ENCODE measurements at places on chromosomes 1 and 21.

- peak; percentile 34 for DNase-seq
These were observed 15.9 kb upstream of the RAB4A start for GRCh38 chr1:229254910-229255541.

DNA sequence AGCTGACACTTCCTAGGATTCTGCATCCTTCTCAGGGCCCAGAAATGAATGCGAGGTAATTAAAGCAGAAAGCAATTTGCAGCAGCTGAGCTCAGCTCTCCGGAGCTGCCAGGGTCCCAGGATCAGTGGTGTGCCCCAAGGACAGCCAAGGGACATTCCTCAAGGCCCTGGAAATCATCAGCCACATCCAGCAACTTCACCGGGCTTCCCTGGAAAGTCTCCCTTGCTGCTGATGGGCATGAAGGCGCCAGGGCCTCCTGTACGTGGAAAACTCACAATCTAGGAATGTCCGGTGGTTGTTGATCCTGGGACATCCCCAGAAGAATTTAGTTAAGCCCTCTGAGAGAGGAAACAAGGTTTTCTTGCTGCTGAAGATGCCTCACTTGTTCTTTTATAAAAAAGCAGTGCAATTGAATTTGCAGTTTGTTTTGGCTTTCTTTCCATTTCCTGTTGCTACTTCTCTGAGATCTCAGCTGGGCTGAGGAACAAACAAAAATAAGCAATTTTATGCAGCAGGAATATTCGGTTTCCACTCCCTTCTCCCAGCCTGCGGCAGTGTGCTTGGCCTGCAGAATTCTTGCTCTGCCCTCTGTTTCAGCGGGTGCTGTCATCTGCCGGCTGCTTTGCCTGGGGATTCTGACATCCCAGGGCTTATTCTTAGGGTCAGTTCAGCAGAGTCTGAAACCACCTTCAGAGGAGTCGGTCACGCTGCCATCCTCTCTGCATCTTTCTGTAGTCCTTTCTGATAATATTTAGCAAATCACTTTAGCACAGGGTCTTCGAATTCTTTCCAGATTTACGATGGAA lies 85.9 kb downstream of the TCP10L start:
- no peak for DNase-seq

DNA sequence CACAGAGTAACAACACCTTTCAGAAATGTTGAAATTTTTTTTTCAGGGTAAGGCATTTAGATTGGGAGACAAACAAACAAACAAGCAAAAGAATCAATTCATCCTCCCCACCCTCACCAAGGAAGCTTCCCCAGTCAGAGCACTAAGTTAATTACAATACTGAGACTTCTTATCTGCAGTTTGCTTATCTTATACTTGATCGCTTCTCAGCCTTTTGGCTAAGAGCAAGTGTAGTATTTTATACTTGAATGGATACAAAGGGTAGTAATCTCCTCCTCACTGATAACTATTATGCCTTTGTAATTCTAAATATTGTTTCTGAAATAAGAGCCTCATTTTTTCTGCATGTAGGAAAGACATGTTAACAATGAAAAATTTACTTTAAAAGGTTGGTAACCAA lies 54.4 kb downstream of the ADAMTS5 start:
- DNase-seq, result no peak

GRCh38 chr1:226664413-226665101 lies 74.5 kb downstream of the ITPKB start:
- DNase-seq, result no peak

DNA sequence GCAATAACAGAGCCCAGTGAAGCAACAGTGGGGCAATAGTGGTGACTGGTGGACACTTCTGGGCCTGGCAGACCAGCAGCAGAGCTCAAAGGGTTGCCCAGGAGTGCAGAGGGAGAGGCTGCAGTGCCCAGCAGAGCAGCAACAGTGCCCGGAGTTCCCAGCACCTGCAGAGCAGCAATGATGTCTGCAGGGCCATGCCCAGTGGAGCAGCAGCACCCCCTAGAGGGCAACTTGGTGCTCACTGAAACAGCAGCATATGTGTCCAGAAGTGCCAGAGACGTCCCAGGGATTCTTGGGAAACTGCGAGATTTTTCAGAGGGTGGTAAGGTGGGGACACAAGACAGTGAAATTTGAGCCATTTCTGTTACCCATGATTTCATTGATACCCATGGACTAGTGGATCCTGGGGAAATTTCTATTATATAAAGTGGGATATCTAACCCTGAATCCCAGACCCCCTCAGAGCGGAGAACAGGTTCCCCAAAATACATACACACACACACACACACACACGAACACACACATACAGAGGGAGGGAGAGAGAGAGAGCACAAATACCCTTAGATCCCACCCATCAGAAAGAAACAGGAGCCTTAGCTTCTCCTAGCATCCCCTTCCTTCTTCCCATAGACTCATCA lies 156.9 kb upstream of the GJB5 start:
- no peak for DNase-seq

- DNase-seq, result no peak
These were observed 37.8 kb downstream of the FUBP1 start for GRCh38 chr1:77940921-77941570.

GRCh38 chr1:30803562-30803961 lies 46.0 kb upstream of the LAPTM5 start:
- no peak for DNase-seq

GRCh38 chr1:216903382-216903740 lies 180.1 kb upstream of the ESRRG start:
- DNase-seq, result no peak

DNA sequence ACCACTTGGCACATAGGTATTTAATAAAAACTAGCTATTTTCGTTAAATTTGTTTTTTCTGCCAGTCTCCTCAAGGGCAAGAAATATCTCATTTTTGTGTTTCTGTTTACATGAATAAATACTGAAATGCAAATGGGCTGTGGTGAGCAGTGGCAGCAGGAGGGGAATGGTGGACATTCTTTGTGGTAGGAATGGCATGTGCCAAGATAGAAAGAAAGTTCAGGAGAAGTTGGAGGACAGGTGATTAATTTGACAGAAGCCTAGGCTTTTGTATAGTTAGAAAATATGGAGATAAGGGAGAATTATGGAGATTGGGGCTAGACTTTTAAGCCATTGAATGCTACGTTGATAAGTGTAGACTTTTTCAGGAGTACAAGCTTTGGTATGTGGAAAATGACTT lies 8.6 kb downstream of the RAP1A start:
- DNase-seq, result no peak

DNA sequence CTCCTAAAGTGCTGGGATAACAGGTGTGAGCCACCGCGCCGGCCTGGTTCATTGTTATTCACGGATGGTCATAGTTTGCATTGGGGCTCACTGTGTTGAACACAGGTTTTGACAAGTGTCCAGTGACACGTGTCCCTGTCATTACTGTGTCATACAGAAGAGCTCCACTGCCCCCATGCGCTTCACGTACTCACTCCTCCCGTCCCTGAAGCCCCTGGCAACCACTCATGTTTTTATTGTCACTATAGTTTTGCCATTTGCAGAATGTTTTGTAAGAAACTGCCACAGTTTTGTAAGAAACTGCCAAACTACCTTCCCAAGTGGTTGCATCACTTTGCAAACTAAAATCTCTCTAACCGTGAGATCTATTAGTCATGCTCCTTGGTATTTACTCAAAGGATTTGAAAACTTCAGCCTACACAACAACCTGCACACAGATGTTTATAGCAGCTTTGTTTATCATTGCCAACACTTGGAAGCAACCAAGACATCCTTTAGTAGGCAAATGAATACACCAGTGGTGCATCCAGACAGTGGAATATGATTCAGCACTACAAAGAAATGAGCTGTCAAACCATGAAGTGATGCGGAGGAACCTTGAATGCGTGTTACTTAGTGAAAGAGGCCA lies 163.2 kb upstream of the COL6A1 start:
- no peak for DNase-seq

DNA sequence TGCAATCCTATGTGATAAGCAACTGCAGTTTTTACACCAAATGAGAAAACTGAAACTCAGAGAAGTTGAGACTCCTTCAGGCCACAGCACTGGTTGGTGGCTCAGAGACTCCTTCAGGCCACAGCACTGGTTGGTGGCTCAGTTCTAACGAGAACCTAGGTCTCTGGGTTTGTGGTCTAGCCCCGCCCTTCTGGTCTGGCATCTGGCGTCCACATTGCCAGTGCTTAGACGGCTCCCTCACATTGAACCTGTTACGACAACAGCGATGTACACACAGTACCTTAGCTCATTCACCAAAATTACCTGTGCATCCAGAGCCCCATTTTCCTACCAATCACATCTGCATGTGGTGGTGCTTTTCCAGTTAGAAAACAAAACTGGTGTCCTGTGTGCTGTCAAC lies 66.1 kb downstream of the NID1 start:
- peak; percentile 45 for DNase-seq

DNA sequence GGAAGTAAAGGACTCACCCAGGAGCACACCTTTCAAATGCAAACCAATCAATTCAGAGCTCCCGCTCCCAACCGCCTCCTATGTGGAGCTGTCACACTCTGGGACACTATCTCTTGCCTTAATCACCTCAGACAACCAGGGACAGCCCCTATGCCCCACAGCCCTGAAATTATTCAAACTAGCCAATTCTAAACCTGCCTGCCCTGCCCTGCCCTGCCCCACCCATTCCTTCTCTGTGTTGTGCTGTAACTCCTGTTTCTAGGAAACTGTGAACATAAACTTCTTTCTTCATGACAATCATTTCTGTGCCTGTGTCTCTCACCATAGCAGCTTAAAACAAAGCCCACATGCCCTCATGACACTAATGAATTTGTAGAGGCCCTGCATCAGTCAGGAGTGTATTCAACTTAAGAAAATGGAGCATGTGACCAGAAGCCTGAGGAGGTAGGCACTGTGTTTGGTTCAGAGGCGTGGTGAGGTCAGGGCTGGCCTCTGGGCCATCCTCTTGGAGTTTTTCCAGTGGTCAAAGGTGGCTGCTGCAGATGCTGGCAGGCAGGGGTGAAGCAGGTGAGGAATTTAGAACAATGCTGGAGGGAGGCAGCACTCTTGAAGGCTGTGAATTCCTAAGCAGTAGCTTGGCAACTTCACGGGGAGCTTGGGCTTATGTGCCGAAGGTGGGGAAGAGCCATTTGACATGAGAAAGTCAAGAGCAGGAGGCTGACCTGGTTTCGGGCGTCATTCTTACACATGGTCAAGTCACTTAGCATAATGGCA lies 74.5 kb downstream of the RHOU start:
- DNase-seq, result no peak

GRCh38 chr1:208158640-208159554 lies 85.3 kb downstream of the PLXNA2 start:
- DNase-seq, result no peak

DNA sequence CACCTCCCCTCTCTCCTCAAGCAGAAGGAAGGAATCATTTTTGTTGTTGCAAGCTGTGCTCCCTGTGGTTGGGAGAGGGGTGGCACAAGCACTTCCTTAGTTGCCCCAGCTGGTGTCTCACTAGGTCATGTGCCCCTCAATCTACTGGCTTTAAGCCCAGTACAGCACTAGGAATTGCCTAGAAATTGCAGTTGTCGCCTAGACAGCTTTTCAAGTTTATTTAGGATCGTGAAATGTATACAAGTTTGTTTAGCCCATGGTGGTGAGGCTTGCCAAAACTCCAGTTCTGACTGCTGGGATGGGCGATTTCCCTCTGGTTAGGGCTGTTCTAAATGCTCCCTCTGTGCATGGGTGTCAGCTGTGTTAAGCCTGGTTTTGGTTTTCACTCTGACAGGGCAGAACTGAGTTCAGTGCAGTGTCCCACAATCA lies 126.8 kb upstream of the ZNF644 start:
- DNase-seq, result no peak

DNA sequence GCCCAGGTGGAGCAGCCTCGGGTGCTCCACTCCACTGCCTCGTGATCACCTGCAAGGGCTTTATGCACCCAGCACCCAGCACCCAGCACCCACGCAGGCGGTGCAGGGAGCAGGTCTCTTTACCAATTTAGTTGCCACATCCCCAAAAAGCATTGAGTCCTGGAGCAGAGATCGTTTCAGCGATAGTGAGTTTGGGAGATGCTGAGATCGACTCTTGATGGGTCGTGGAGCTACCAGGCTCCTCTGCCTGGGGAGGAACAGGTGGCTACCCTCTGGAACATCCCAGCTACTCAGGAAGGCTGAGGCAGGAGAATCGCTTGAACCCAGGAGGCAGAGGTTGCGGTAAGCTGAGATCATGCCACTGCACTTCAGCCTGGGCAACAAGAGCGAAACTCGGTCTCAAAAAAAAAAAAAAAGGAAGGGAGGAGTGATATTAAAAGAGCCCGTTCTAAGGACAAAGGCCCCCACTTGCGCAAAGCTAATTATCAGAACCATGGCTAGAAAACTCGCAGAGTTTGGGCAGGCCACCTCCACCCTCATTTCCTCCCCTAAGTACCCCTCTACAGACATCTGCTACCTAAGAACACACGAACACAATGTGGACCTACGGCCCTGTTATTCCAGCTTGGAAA lies 106.5 kb upstream of the SLC45A1 start:
- DNase-seq, result no peak

GRCh38 chr1:230112131-230112701 lies 45.2 kb downstream of the GALNT2 start:
- no peak for DNase-seq

- DNase-seq, result peak; percentile 50
These were observed 49.5 kb downstream of the LUZP1 start for GRCh38 chr1:23118957-23119792.

- DNase-seq, result no peak
These were observed 89.6 kb upstream of the PTGFR start for GRCh38 chr1:78401148-78401547.

- DNase-seq, result no peak
These were observed 9.1 kb upstream of the IFI16 start for GRCh38 chr1:159000625-159001024.

DNA sequence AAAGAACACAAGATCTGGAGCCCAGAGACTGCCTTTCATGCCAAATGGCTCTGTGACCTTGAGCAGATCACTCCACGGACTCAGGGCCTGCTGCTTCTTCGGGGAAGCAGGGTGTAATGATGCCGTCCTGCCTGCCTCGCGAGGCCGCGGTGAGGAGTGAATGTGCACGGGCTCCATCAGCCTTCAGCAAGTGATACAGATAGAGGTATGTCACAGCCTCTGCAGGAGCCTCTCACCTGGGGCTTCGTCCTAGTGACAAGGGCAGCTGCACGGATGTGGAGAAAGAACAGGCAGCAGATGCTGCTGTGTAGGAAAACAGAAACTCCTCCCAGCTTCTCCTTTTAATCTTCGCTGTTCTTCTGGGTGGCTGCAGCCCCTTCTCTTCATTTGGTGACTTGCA lies 127.5 kb downstream of the KCNN3 start:
- DNase-seq, result no peak
